IPS DF 6.9 (cell line): ENCODE measurements at places on chromosomes 7 and 10.

GRCh38 chr7:97868788-97869187 is 3.4 kb downstream of the ASNS start:
- H3K27me3 ChIP-seq, result peaks cover 2% of the 10 kb centered on the region; the same call in 1 of the 2 replicates
- DNase-seq, result no peak
- H3K4me3 ChIP-seq, result no peak overlapping the region
- H3K4me1 ChIP-seq, result peaks cover 3% of the 10 kb centered on the region; the same call in 1 of the 2 replicates
- no peak overlapping the region for H3K27ac ChIP-seq

- H3K4me1 ChIP-seq, result no peaks in the 10 kb centered on the region
- no peak for DNase-seq
- H3K36me3 ChIP-seq, result no peaks in the 10 kb centered on the region
- no peaks in the 10 kb centered on the region for H3K27me3 ChIP-seq
- H3K4me3 ChIP-seq, result no peak overlapping the region
- no peak overlapping the region for H3K27ac ChIP-seq
Measured at GRCh38 chr7:158716802-158717201, 12.2 kb upstream of the NCAPG2 start.

GRCh38 chr7:135717693-135718092 is 10.3 kb downstream of the SLC13A4 start:
- H3K36me3 ChIP-seq, result no peaks in the 10 kb centered on the region
- H3K27ac ChIP-seq, result no peak overlapping the region
- H3K27me3 ChIP-seq, result no peaks in the 10 kb centered on the region

DNA sequence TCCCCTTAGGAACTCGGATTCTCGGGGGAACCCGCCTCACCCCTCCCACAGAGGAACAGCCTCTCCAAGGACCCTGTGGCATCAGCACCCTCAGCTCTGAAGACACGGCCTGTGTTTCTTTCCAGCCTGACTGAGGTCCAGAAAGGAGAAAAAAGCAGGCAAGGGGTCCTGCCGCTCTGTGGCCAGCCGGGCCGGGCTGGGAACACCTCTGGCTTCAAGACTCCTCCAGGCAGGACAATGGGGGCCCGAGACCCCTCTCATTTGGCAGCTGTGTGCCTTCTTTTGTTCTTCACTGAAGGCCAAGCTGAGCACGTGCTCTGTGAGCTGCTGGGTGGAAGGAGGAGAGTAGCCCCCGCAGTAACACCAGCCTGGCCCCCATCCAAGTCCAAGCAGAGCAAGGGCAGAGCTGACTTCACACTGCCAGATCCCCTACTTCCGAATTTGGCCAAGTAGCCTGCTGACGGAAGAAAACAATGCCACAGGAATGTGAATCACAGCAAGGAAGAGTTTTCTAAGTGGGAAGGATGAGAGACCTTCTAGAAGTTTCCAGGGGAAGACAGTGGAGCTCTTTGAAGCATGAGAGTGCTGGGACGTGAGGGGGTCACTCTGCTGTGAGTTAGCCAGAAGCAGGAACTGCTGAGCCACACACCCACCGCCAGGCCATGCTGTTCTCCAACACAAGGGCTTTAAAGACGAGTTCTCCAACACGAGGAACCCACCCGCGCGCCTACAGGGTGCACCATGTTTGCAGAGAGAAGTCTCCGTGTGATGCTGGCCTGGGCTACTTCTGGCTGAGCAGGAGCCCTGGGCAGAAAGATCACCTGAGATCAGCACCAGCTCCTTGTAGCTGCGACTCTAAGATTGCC is 3.1 kb downstream of the CNPY1 start:
- no peak for DNase-seq
- H3K27me3 ChIP-seq, result no peaks in the 10 kb centered on the region
- no peak overlapping the region for H3K27ac ChIP-seq
- H3K4me3 ChIP-seq, result no peak overlapping the region
- H3K36me3 ChIP-seq, result no peaks in the 10 kb centered on the region
- no peaks in the 10 kb centered on the region for H3K4me1 ChIP-seq

GRCh38 chr7:139658908-139659675 is 118.7 kb downstream of the HIPK2 start:
- H3K27ac ChIP-seq, result no peak overlapping the region
- no peaks in the 10 kb centered on the region for H3K36me3 ChIP-seq
- no peaks in the 10 kb centered on the region for H3K27me3 ChIP-seq
- no peak for DNase-seq
- no peak overlapping the region for H3K4me3 ChIP-seq

GRCh38 chr7:16071246-16071857 is 350.0 kb downstream of the CRPPA start:
- DNase-seq, result no peak
- H3K27ac ChIP-seq, result no peak overlapping the region
- H3K36me3 ChIP-seq, result no peaks in the 10 kb centered on the region
- H3K4me1 ChIP-seq, result no peaks in the 10 kb centered on the region

- no peaks in the 10 kb centered on the region for H3K36me3 ChIP-seq
- H3K4me1 ChIP-seq, result peaks cover 13% of the 10 kb centered on the region
- no peaks in the 10 kb centered on the region for H3K27me3 ChIP-seq
- H3K27ac ChIP-seq, result no peak overlapping the region
- DNase-seq, result no peak
- H3K4me3 ChIP-seq, result no peak overlapping the region
Measured at GRCh38 chr7:29297194-29297890, 102.8 kb downstream of the CHN2 start.

DNA sequence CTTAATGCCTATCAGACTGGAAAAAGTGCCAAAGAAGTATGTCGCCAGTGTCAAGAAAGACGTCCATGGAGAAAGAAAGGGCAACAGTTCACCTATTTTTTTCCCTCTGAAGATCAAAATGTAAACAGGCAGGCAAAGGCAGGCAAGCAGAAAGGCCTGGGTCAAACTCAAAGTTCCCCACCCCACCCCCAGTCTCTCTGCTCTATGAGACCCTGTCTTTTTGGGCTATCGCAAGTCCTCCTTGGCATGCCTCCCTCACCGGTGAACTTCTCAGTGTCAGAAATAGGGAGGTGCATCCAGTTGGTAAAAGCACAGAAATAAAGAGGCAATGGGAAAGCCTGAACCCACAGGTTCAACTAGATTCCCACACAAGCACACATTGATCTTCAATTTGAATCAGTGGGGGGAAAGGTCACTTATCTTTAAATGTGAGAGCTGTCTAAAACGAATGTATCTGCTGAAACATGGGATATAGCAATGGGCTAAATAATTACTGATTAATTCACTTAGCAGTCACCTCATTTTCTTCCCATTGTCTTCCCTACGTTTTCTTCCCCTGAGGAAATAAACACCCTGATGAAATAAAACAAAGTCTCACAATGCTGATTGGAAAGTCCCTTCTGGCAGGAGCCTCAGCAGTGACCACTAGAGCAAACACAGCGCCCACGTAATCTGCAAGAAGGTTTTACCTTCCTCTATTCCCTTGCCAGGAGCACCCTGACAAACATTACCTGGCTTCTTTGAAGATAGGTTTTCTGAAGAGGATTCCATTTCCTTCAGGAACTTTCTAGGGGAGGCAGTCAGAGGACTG is 31.1 kb downstream of the JAZF1 start:
- no peak overlapping the region for H3K4me3 ChIP-seq
- no peak for DNase-seq
- no peaks in the 10 kb centered on the region for H3K27me3 ChIP-seq
- no peak overlapping the region for H3K27ac ChIP-seq
- H3K36me3 ChIP-seq, result no peaks in the 10 kb centered on the region

DNA sequence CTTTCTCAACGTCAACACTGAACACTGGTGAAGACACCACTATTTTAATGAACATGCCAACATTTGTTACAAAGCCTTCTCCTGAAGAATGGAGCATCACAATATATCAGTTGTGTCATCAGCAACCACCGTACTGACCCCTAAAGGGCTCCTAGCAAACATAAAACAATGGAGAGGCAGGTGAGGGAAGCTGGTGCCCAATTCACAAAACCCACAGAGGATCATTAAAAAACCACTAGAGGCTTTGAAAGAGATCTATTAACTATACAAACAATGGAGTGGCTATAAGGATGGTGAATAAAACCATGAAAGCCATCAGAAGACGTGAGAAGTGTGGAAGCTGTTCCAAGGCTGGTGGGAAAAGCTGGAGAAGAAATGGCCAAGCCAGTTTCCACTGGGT is 150.8 kb downstream of the FAM107B start:
- no peak for DNase-seq
- H3K27me3 ChIP-seq, result no peaks in the 10 kb centered on the region
- no peaks in the 10 kb centered on the region for H3K36me3 ChIP-seq
- no peaks in the 10 kb centered on the region for H3K4me1 ChIP-seq
- H3K27ac ChIP-seq, result no peak overlapping the region

DNA sequence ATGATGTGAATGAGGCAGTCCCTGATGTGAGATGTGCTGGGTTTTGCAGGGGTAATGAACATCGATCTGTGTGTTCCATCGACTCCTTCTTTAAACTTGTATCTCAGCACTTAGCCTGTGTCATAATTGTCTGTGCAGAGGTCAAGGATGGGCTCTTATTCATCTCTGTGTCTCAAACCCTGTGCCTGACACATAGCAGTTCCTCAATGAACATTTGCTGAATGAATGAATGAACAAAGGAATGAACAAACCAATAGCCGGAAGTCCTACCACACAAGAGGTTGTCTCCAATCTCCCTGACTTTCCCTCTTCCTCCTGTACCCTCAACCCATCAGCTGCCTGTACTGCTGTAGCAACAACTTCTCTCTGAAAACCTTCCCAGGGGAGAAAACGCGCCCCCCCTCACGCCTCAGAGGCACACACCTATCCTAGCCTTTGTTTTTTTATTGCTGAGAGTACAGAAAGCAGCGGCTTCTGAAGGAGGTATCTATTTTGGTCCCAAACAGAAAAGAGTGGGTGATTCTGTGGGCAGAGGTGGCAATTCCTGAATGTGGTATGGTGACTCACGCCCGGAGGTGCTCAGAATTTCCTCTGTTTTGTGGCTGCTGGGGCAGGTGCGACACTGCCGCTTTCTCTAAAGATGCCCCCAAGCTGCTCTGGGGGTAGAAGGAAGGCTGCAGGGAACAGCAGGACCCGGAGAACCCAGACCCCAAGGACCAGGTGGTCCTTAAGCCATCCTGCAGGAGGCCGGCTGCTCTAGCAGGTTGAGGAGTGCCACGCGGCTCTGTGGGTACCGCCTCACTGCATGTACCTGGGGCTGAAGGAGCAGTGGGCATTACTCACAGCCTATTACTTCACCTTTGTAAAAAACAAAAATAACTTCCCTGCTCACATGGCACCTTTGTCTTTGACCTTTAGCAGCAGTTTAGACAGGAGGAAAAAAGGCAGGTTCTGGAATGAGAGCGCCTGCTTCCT is 9.6 kb downstream of the IL2RA start:
- no peaks in the 10 kb centered on the region; the same call in 1 of the 2 replicates for H3K27me3 ChIP-seq
- no peaks in the 10 kb centered on the region for H3K36me3 ChIP-seq
- DNase-seq, result no peak
- no peak overlapping the region for H3K27ac ChIP-seq
- H3K4me1 ChIP-seq, result no peaks in the 10 kb centered on the region
- no peak overlapping the region for H3K4me3 ChIP-seq

- no peaks in the 10 kb centered on the region for H3K27me3 ChIP-seq
- H3K4me3 ChIP-seq, result no peak overlapping the region
- H3K36me3 ChIP-seq, result no peaks in the 10 kb centered on the region
- DNase-seq, result no peak
- H3K4me1 ChIP-seq, result peaks cover 2% of the 10 kb centered on the region
Measured at GRCh38 chr10:125709553-125710474, 9.7 kb upstream of the EDRF1 start.

DNA sequence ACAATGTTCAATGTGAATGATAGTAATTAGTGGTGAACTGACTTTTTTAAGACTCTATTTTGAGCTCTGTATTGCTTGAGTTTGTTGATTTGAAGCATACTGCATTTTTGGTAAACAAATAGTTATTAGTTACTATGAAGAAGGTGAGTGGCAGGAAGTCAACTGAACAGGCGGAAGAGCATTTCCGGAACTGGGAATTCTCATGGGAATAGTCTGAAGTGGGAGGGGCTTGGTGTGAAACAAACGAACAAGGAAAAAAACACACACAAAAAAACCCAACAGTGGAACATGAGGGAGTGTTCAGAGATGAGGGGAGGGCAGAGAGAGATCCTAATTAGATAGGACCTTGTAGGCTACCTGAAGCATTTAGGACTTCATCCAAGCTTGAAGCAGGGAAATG is 43.9 kb upstream of the C1QL3 start:
- no peaks in the 10 kb centered on the region for H3K4me1 ChIP-seq
- H3K36me3 ChIP-seq, result no peaks in the 10 kb centered on the region
- H3K4me3 ChIP-seq, result no peak overlapping the region

DNA sequence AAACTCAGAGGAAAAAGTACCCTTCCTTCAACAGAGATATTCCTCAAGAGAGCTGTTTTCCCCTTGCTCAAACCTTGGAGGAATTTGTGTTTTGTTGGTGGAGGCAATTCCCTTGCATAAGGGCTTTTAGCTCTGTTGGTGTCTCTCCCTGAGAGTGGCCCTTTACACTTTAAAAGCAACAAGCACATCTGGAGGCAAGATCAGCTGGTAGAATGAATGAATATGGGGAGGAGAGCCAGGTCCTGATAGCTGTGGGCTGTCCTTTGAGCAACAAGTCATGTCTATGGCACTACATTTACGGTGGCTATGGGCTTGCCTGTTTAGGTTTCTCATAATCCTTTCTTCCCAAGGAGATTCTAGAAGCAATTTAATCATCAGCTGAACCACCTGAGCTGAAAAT is 384.0 kb downstream of the SORCS3 start:
- H3K27me3 ChIP-seq, result no peaks in the 10 kb centered on the region
- H3K4me1 ChIP-seq, result peaks cover 8% of the 10 kb centered on the region
- no peak overlapping the region for H3K4me3 ChIP-seq

DNA sequence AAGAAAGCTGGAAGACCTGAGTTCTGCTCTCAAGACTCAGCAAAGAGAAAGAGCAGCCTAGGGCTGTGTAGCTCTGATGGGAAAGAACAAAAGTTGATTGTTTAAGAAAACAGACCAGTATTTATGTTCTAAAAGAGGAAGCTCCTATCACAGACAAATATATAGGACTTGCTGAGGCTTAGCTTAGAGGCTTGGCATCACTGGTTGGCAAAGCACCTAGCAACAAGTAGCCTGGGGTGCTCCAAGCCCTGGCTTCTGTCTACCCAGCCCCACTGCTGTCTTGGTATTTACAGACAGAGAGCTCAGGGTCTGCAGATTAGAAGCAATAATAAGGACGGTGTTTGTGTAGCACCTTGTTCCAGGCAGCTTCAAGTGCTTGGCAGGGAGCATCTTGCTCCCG is 36.9 kb upstream of the CCDC3 start:
- no peak for DNase-seq
- no peak overlapping the region for H3K27ac ChIP-seq
- no peaks in the 10 kb centered on the region for H3K27me3 ChIP-seq
- no peak overlapping the region for H3K4me3 ChIP-seq

- no peaks in the 10 kb centered on the region for H3K4me1 ChIP-seq
- no peak overlapping the region for H3K27ac ChIP-seq
- no peak for DNase-seq
- no peaks in the 10 kb centered on the region for H3K27me3 ChIP-seq
Measured at GRCh38 chr10:121171825-121172787, 320.9 kb downstream of the WDR11 start.

GRCh38 chr10:91251430-91252056 is 31.1 kb downstream of the PCGF5 start:
- no peaks in the 10 kb centered on the region for H3K27me3 ChIP-seq
- no peaks in the 10 kb centered on the region for H3K4me1 ChIP-seq
- no peak overlapping the region for H3K27ac ChIP-seq
- no peak overlapping the region for H3K4me3 ChIP-seq
- peak; percentile 11 for DNase-seq
